Activated T-helper 9 cell treated with anti-CD3 and anti-CD28 coated beads, Interleukin-2, amount 50 U/mL, for 16 hours (primary cell): ENCODE measurements at places on chromosomes 1 and 21.

GRCh38 chr1:231626535-231626950 lies at the start of gene DISC1:
DISC1 (plus strand) TSS chr1:231626790; CDS start chr1:231626868, 78 bp downstream.
- DNase-seq: peak; percentile 45

DNA sequence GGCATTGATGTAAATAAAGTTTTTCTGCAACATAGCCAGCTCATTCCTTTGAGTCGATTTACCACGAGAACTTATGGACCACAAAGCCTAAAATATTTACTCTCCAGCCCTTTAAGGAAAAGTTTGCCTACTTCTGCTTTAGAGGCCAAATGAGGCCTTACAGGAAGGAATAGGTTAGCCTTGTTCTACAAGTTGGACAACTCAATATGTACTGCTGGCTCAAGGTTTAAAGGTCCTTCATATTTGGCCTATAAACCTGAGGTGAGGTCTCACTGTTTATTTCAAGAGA lies 144.5 kb upstream of the DNAH14 start:
- no peak for DNase-seq

- no peak for DNase-seq
Measured at GRCh38 chr1:44497422-44498170, 92.5 kb downstream of the RNF220 start.

DNA sequence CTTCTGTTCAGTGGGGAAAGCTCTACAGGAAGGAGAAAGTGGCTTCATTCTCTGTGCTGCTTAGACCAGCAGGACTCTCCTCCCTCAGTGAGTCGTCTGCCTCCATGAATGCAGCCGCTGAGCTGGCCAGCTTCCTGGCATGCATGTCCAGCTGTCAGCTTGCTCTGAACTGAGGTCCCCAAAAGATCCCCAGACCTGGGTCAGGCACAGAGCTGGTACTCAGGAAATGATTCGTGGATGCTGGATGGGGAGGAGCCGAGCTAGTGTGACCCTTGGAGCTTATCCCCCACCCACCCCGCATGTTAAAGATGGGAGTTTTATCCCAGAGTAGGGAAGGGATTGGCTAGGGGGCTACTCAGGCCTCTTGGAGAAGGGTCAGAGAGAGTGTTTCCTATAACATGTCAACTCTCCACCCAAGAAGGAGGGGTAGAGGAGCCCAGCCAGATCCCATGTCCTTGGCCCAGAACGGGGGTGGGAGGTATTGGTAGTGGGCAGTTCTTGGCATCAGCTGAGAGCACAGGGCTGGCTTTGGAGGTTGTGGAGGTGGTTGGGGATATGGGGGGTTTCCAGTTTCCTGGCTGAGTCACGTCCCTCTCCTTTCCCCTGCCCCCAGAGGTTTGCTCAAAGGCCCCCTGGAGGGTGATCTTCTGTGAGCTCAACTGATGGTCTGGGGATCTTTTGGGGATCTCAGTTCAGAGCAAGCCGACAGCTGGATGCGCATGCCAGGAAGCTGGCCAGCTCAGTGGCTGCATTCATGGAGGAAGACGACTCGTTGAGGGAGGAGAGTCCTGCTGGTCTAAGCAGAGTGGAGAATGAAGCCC lies 110.1 kb downstream of the FOXD2 start:
- DNase-seq: no peak

DNA sequence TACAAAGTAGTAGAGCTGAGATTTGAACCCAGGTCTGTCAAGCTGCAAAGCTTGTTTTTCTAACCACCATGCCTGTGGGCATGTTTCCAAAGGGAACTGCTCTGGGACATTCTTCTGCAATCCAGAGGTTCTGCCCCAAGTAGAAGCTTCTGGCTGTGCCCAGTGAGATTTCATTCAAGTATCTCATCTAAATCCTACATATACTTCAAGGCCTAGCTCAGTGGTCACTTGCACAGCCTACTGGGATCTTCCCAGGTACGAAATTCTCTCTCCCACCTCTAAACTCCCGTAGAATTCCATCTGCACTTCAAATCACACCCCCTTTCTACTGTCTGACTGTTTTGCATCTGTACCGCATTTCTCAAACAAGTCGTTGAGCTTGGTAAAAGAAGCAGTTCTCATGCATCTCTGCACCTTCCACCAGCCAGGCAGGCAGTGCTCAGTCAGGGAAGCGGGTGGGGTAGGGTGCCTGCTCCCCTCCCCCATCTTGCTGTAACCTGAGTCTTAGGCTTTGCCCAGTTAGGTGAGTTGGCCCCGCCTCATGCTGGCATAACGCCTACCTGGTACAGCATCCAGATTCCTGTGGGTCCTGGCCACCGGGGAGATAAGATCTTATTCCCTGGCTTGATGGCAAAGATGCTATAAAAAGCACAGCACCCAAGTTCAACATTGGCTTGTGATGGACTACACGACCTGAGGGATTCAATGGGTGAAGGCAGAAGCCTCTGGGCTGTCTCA lies 13.5 kb downstream of the SLC9A1 start:
- no peak for DNase-seq

DNA sequence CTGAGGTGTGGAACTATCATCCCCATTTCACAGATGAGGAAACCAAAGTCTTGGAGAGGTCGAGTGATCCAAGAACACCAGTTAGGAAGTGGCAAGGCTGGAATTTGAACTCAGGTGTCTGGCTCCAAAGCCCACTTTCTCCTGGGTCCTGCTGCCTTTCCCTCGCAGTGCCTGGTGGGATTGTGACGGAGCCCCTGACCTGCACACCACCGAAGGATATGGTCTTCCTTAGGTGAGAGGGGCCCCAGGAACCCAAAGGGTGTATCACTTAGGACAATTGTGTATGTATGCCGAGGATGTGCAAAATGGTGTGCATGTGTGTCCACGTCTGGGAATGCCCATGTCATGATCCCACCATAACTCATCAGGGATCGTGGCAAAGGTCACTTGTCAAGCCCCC lies 392.7 kb downstream of the MATN1 start:
- DNase-seq: no peak

DNA sequence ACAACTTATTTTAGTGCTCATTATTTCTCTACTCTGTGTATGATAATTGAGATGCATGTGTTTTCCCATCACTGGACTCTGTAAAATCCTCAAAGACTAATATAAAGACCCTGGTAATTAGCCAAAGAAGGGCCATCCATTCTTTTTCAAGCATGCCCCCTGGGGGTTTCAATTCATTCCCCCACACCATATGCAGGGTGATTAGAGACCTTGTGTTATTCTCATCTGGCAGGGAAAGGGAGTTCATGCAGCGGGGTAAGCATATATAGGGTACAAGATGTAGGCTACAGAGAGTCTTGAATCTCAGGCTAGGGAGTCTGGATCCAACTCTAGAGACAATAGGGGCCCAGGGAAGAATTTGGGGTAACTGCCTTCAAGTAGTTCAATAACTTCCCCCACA lies 166.5 kb downstream of the TNR start:
- DNase-seq: no peak

GRCh38 chr1:48680411-48681035 lies 96.2 kb downstream of the BEND5 start:
- DNase-seq: no peak
